ENCODE measurements at places on chromosomes 2 and 18. TPM values are rescaled to one million over a fixed set of nuclear protein-coding genes. Genes with fewer than 3 reads are reported as not detected.

- no peak overlapping the region for H3K4me3 ChIP-seq
- H3K36me3 ChIP-seq: no peaks in the 10 kb centered on the region
- H3K27me3 ChIP-seq: no peaks in the 10 kb centered on the region
- DNase-seq: no peak
- H3K4me1 ChIP-seq: no peaks in the 10 kb centered on the region
- H3K27ac ChIP-seq: no peak overlapping the region
These were observed 27.4 kb upstream of the MBOAT2 start for GRCh38 chr2:9030841-9031240.

GRCh38 chr2:81467096-81467495 is 1162.5 kb upstream of the LRRTM1 start:
- no peak overlapping the region for H3K27ac ChIP-seq
- H3K27me3 ChIP-seq: no peaks in the 10 kb centered on the region
- no peaks in the 10 kb centered on the region for H3K4me1 ChIP-seq
- DNase-seq: no peak

GRCh38 chr18:46253498-46253897 is 149.3 kb downstream of the HAUS1 start:
- H3K4me3 ChIP-seq: no peak overlapping the region
- no peaks in the 10 kb centered on the region for H3K27me3 ChIP-seq
- no peaks in the 10 kb centered on the region for H3K4me1 ChIP-seq
- no peak for DNase-seq

DNA sequence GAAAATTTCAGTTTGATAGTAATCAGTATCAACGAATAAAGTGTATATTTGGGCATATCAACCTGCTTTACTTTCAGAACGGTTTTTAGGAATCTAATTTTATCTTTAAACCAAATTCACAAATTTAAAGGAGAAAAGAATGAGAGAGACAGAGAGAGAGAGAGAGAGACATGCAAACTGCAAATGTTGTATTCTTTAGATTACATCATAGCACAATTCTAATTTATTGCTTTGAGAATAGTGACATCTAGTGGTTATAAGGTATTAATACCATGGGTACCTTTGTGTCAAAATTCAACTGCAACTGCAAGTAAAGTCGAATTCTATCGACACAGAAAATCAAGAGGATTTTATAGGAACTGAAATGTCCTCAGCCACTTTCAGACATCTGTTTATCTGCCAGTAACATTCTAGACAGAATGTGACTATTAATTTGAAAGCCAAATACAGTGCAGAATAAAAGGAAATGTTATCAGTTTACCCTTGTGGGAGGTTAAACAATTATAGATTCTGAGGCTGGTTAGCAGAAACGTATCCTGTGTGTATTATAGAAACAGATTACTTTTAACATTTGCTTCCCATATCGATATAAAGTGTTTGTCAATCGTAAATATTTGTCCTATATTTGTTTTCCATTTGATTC is 529.8 kb upstream of the VRK2 start:
- no peaks in the 10 kb centered on the region for H3K27me3 ChIP-seq
- H3K36me3 ChIP-seq: no peaks in the 10 kb centered on the region
- H3K4me1 ChIP-seq: no peaks in the 10 kb centered on the region
- DNase-seq: no peak
- H3K4me3 ChIP-seq: no peak overlapping the region
- H3K27ac ChIP-seq: no peak overlapping the region

DNA sequence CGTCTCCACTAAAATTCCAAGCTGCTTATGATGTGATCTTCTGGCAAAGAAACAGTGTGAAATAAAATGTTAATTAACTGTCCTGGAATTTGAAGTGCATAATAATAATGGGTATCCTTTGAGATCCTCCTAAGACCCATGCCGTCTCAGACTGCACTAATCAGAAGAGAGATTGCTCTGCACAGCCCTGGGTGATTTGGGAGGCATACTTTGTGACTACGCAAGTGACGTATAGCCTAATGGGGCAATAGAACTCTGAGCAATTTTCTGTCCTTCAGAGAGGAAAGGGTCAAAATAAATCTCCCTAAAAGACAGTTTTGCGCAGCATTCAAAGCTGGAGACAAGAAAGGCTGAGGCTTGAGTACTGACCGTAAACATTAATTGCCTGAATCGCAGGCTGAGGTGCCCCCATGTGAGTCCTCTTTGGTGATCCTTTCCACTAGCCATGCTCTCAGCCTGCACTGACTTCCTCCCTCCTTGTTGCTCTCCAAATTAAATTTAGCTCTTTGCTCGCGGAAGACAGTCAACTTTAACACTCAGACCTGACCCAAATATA is 76.0 kb downstream of the DPP4 start:
- no peak for DNase-seq
- no peaks in the 10 kb centered on the region for H3K4me1 ChIP-seq
- no peak overlapping the region for H3K27ac ChIP-seq
- H3K4me3 ChIP-seq: no peak overlapping the region

DNA sequence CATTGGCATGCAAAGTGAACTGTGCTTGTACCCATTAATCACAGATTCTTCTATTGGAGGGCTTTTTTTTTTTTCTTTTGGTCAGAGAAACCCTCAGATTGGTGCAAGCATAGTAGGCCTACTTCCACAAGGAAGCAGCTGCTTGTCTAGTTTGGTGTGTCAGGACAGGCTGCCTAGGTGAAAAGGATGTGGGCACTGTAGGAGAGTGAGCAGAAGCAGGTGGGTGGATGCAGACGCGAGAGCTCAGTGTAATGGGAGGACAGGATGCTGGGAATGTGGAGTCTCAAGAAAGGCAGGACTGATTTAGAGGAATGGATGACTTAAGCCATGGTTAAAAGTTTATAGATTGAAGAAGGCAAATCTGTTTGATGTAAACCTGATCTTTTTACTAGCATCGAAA is 3.1 kb downstream of the ELP2 start:
- no peaks in the 10 kb centered on the region for H3K27me3 ChIP-seq
- H3K4me1 ChIP-seq: peaks cover 20% of the 10 kb centered on the region
- H3K27ac ChIP-seq: no peak overlapping the region
- no peak for DNase-seq
- H3K36me3 ChIP-seq: peaks cover 14% of the 10 kb centered on the region
- H3K4me3 ChIP-seq: no peak overlapping the region

- no peak overlapping the region for H3K4me3 ChIP-seq
- no peaks in the 10 kb centered on the region for H3K36me3 ChIP-seq
- no peaks in the 10 kb centered on the region for H3K4me1 ChIP-seq
- DNase-seq: no peak
These were observed 202.0 kb downstream of the HRH4 start for GRCh38 chr18:24662412-24662821.

DNA sequence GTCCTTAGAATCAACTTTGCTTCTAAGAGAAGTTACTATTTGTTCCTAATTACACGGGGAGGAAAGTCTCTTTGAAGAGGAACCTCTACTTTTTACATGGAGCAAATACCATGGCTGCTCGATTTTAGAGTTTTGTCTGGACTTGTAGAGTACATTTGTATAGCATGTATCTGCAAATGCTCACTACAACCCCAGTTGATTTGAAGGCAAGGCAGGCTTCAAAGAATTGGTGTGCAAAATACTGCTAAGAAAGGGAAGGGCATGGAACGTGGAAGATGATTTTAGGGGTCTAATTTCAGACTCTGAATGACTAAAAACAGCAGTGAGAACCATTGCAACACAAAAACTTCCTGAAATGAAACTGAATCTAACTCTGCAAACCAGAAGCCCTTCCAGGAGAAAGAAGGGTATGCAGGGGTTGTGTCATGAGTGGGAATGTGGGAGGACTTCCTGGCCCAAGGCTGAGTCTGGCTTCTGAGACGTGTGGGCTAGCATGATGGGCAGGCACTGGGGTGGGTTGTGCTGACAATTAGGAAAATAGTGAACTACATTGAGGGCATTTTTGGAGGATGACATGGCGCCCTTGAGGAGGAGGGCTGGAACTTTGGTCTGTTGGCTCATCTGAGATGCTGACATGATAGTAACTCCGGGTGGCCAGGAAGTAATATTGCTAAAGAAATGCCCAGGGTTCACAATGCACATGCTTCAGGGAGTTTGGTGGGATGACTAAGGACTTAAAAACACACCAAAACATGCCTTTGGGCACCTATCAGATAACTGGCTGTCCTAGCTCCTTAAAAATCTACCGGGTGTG is 18.9 kb upstream of the IL1R2 start:
- DNase-seq: no peak
- no peak overlapping the region for H3K4me3 ChIP-seq
- no peaks in the 10 kb centered on the region for H3K36me3 ChIP-seq
- H3K4me1 ChIP-seq: no peaks in the 10 kb centered on the region

DNA sequence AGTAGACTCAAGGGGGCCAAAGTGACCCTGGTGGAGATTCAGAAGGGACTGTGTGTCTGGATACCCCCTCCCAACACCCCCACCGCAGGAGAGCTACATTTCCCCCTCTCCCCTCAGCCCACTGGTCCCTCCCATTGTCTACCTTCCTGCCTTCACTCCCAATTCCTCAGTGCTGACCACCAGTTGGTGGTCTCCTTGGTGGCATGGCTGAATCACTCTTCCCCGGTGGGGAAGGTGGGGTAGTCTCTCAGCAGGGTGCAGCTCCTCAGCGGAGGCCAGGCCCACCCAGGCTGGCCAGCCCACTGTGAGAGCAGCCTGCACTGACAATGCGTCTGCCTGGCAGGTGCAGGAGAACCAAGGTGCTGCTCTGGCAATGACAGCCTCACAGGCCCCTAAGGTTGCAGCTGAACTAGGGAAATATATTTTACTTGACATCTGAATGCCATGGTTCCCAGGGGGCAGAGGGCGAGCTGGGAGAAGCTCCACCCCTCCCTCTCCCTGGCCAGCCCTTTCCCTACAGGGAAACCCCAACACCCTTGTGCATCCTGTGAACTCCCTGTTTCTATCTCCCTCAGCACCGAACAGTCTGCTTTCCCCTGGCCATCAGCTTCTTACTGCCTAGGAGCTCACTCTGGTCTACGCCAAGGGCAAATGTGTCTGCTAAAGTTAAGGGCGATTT is 62.6 kb upstream of the PAX8 start:
- H3K27me3 ChIP-seq: no peaks in the 10 kb centered on the region
- no peaks in the 10 kb centered on the region for H3K4me1 ChIP-seq
- H3K36me3 ChIP-seq: no peaks in the 10 kb centered on the region
- H3K4me3 ChIP-seq: no peak overlapping the region
- no peak overlapping the region for H3K27ac ChIP-seq

GRCh38 chr2:37350034-37350433 is 5.6 kb downstream of the QPCT start:
- no peaks in the 10 kb centered on the region for H3K36me3 ChIP-seq
- H3K27ac ChIP-seq: no peak overlapping the region
- H3K27me3 ChIP-seq: no peaks in the 10 kb centered on the region
- H3K4me3 ChIP-seq: no peak overlapping the region
- peaks cover 2% of the 10 kb centered on the region for H3K4me1 ChIP-seq
- no peak for DNase-seq

GRCh38 chr2:11850082-11850481 is 103.7 kb downstream of the LPIN1 start:
- H3K27me3 ChIP-seq: no peaks in the 10 kb centered on the region
- H3K27ac ChIP-seq: no peak overlapping the region
- H3K4me1 ChIP-seq: no peaks in the 10 kb centered on the region
- no peaks in the 10 kb centered on the region for H3K36me3 ChIP-seq
- no peak overlapping the region for H3K4me3 ChIP-seq
- no peak for DNase-seq

GRCh38 chr18:58117786-58118403 is 73.9 kb downstream of the NEDD4L start:
- no peaks in the 10 kb centered on the region for H3K27me3 ChIP-seq
- H3K4me3 ChIP-seq: no peak overlapping the region
- H3K4me1 ChIP-seq: no peaks in the 10 kb centered on the region
- H3K27ac ChIP-seq: no peak overlapping the region
- H3K36me3 ChIP-seq: no peaks in the 10 kb centered on the region
- no peak for DNase-seq

DNA sequence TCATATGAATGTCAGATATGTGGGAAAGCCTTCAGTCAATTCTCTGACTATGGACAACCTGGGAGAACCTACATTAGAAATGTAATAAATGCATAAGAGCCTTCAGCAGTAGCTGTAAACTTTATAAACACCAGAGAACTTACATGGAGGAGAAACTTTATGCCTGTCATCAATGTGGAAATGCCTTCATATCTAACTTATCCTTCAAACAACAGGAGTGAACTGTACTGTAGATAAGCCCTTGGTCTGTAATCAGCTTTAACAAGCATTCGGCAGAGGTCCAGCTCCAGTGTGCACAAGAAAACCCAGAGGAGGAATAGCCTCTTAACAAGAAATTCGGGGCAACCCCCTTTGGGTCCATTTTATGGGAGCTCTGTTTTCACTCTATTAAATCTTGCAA is 14.8 kb upstream of the UXS1 start:
- H3K36me3 ChIP-seq: no peaks in the 10 kb centered on the region
- H3K4me1 ChIP-seq: no peaks in the 10 kb centered on the region
- H3K27ac ChIP-seq: no peak overlapping the region
- DNase-seq: no peak
- H3K27me3 ChIP-seq: no peaks in the 10 kb centered on the region
- H3K4me3 ChIP-seq: no peak overlapping the region

DNA sequence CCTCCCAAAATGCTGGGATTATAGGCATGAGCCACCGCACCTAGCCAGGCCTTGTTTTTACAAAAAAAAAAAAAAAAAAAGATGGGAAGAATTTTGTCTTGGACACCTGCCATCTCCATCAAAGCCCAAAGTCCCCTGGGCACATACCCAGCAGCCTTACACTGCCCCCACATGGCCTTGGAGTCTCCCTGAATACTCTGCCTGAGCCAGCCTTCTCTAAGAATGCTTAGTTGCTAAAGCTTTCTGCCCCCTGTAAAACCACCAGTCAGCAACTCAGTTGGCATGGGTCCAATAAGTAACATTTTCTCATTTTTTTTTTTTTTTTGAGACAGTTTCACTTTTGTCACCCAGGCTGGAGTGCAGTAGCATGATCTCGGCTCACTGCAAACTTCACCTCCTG is 40.6 kb downstream of the SPC25 start:
- no peaks in the 10 kb centered on the region for H3K27me3 ChIP-seq
- H3K4me3 ChIP-seq: no peak overlapping the region
- no peaks in the 10 kb centered on the region for H3K36me3 ChIP-seq
- no peaks in the 10 kb centered on the region for H3K4me1 ChIP-seq
- H3K27ac ChIP-seq: no peak overlapping the region

DNA sequence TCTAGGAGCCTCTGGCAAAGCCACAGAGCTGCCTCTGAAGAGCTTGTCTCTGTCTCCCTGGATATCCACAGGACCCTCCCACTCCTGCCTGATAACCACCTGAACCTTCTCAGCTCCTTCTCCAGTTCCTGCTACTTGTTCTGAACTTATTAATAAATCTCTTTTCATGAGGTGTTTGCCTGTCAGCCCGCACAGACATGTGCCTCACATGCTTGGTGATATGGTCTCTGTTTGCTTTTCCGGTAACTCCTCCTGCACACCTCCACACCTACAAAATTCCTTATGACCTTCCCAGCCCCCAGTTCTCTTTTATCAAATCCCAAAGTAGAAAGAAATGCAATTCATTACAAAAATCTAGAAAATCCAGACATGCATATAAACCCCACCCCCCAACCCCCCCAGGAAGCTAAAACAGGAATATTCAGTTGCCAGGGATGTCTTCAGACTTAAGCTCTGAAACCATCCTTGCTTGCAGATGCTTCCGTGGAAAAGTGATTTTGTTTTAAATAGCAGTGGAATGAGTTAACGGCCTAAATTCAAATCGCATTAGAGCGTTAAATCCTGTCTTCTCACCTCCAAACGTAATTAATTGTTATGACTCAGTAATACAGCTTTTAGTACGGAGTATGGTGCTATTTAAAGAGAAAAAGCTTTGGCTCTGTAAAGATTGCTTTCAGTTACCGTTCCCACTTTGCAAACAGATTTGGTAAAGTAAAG is 2.1 kb upstream of the PID1 start:
- no peaks in the 10 kb centered on the region for H3K36me3 ChIP-seq
- peak overlapping the region; percentile 44 for H3K4me3 ChIP-seq
- H3K27me3 ChIP-seq: no peaks in the 10 kb centered on the region
- peaks cover 8% of the 10 kb centered on the region for H3K4me1 ChIP-seq
- H3K27ac ChIP-seq: peak overlapping the region; percentile 20
- DNase-seq: no peak

The TFCP2L1 gene
- 5.5 TPM for total RNA-seq

The ACVR1C gene
- total RNA-seq: not detected

The DUSP19 gene
- total RNA-seq: 1.3 TPM

The REG1A gene
- 0.96 TPM for total RNA-seq

Data from ascending aorta (tissue), 2 donors.